Stimulated activated CD8-positive, alpha-beta memory T cell treated with anti-CD3 and anti-CD28 coated beads, Interleukin-2, amount 100 ng/mL, for 1 hour (primary cell): ENCODE measurements at places on chromosomes 3 and 15.

GRCh38 chr15:91854639-91854990 lies 1.1 kb downstream of the SLCO3A1 start:
- no peak for DNase-seq

- no peak for DNase-seq
Observed at GRCh38 chr3:120177707-120178306, 83.6 kb upstream of the GSK3B start.

DNA sequence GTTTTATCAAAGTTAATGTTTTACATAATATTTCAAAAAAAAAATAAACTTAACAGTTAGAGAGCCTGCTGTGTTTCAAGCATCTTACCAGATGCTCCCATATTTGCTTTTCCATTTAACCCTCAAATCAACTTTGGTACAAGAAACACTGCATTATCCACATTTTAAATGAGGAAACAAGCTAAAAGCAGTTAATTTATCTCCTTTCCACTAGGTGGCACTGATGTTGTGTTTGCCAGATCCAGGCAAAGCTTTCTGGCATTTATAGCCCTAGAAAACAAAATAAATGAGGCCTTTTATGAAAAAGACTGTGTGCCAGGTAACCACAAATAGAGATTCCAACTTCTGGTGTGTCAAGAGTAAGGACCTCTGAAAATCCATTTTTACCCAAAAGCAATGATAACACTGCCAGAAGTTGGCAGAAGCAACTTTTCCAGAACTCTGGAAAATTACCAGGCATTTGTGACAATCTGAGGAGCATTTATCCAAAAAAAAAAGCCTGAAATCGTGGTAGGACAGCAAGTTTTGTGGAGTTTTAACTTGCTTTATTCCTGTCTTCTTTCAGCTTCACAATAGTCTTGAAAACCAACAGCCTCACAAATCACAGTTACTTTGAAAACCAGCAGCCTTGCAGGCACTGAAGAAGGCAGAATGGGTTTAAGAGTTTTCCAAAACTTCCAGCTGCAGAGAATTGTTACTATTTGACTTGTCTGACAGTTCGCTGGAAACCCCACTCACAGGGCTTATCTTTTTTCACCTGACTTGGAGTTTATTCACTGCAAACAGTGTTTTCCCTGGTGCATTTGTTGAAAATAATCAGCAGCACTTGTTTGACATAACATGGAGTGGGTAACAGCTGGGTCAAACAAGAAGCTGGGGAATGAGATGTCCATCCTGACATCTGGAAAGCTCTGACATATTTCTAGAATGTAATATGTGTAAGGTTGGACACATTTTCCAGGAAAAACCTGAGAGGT lies 9.2 kb downstream of the FAM162A start:
- no peak for DNase-seq

DNA sequence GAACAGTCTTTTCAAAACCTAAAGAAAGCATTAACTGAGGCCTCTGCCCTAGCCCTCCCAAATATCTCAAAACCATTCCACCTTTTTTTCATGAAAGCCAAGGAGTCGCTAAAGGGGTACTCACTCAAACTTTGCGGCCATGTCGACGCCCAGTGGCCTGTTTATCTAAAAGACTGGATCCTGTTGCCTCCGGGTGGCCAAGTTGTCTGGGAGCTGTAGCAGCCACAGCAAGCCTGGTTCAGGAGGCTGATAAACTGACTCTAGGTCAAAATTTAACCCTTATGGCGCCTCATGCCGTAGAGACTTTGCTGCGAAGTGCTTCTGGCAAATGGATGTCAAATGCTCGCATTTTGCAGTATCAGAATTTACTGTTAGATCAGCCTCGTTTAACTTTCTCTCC lies 39.5 kb downstream of the ZBTB11 start:
- DNase-seq, result no peak

DNA sequence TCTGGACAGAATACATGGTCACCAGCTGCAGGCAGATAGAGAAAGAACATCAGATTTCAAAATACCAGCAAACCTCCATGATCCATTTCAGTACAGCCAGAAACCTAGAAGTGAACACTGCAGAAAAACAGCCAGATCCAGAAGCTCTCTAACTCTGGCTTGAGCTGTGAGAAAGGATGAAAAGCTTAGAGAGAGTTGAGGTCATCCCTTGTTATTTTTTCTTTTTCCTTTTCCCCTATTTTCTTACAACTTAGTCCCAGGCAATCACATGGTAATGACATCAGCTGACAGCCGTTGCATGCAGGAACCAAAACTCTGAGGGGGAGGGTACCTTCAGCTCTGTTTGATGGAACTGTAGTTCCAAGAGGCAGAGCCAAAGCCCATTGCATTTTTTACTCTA lies 113.2 kb downstream of the TCF12 start:
- DNase-seq, result no peak

DNA sequence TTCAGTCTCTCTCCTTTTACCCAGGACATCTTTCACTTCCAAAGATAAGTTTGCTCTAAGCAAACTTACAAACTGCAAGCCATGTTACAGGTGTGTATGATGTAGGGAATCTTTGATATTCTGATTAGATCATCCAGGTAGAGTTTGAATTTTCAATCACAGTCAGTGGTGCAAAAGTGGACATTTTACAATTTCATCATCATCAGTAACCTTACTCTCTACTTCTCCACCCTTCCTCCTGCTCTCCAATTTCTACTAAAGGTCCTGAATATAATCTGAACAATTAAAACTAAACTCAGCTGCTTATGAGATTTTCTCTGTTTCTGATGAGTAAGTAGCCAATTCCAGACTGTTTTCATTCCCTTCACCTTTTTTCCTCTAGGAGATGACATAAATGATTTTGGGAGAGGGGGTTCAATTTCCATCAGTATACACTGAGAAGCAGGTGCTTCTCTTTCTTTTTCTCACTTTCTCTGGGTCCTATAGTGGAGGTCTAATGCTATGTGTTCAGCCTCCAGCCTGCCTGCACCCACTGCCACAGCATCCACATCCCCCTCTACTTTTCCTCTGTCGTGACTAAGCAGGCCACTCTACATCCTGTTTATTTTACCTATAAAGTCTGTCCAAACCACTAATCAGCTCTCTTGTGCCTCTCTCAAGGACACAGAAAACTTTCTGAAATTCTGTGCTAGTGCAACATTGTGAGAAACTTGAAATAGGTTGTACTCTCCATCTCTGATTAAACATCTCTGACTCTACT lies 27.6 kb downstream of the SUCNR1 start:
- no peak for DNase-seq

GRCh38 chr3:4824926-4825325 lies 154.3 kb upstream of the BHLHE40 start:
- DNase-seq, result no peak

- DNase-seq, result no peak
Observed at GRCh38 chr15:61153291-61153690, 75.8 kb downstream of the RORA start.

GRCh38 chr3:161423911-161424522 lies 52.7 kb upstream of the SPTSSB start:
- DNase-seq, result no peak

DNA sequence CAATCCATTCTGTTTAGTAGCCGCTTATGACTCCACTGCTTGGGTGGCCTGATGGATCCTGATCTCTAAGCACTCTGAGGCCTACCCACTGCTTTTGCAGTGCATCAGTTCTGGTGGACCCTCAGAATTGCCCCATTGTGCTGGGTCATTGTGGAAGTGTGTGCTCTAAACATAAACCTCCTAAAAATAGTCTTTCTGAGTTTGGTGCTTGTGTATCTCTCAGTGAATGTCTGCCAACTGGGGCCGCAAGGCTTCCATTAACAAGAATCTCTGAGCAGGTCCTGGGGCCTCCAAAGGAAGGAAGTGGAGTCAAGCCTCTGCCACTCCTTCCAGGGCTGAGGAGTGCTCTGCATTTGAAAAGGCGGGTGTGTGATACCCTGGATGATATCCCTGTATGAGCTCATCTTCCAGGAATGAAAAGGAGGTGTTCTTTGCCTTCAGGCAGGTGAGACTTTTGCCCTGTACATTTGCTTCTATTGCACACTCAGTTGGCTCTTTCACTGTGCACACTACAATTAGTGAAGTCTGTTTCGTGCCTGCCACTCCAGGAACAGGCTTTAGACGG lies 80.0 kb upstream of the CACNA2D3 start:
- DNase-seq, result no peak

DNA sequence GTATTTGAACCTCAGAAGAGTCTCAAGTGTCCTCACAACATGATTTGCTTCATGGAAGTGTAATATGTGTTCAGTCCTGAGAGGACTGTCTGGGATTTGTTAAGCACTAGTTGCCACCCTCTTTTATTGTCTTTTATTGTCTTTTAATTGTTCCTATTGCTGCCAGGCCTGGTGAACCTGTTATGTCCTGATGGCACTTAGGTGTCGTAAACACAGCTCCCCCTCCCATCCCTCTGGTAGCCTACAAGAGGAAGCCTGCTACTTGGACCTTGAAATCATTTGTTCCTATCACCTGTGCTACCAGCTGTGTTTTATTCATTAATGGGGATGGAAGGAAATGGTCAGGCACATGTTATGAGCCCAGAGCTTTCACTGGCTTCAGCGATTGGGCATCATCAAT lies 19.3 kb downstream of the CCNB2 start:
- no peak for DNase-seq

DNA sequence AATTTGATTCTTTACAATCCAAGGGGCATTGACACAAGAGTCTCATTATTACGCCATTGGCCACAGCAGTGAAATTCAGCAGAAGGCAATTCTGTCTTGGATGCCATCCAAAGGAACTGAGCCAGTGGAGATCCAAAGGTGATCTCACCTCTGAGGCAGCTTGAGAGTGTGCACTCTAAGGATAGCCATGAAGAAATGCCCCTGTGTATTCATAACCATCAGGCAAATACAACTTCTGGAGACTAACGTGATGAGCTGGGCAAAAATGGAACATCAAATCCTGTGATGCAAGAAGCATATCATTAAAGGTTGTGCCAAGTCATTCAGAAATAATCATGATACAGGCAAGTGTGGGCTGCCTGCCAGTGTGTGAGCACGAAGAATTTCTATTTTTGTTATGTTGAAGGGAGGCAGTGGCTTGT lies 41.4 kb downstream of the ROBO2 start:
- DNase-seq, result no peak

DNA sequence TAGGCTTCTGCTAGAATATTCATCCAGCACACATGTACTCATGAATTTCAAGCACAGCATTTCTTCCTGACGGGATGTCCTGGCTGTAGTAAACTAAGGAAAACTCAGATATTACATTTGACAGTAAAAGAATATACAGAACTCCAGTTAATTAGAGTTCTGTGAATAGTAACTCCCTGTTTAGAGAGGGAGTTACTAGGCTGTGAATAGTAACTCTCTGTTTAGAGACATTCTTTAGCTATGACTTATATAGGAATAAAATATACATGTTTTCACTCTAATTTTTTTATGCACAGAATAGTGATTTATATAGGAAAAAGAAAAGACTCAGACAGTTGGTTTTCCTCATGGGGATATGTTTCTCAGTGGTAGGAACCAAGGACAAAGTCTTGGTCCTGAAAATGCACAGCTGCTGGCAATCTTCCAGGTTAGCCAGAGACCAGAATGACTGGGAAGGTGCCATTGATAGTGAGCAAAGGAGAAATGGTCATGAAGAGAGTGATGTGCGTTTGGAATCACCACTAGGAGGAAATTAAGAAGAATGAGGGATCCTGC lies 480.7 kb upstream of the THBS1 start:
- DNase-seq, result no peak

DNA sequence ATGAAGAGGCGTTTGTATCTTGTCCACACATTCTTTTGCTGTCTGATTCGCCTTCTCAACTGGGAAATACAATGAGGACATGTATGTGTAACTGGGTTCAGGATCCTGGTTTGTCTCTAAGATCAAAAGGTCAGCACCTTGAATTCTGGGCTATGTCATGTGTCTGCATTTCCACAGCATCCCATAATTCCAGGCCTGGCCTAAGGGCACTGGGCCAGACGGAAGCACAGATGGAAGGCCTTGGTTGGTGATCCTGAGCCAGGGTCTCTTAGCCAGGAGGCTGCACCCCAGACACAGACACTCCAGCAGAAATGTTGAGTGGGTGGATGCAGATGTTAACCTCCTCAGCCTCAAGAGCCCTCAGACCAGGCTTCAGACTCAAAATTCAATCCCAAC lies 23.7 kb upstream of the HERC1 start:
- no peak for DNase-seq

- no peak for DNase-seq
Observed at GRCh38 chr15:62482785-62483429, 317.8 kb upstream of the C2CD4B start.
